ENCODE measurements at places on chromosomes 5 and 9.
A peak's percentile ranks its signal among the peaks of the same experiment; 100 is the strongest.

DNA sequence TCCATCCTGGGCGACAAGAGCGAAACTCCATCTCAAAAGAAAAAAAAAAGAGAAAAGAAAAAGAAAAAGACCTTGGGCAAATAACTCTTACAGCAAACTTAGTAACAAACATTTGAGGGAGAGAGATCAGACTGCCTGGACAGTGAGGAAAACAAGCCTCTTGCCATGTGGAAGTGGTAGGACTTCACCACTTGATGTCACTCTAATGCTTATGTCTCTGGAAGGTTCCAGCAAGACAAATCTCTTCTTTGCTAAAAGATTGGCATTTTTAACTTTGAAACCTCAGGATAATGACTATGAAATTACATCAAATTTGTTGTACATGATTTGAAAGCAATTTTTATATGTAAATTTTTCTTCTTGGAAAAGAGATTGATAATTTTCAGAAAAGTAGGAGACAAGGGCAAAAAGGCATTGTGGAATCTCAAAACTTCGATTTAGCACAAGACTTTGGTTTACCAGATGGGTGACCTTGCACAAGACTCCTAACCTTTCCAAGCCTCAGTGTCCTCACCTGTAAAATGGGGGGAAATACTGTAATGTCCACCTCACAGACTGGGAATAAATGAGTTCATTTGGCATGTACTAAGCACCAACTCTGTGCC lies 5.4 kb downstream of the ACTL7B start:
- H3K27me3 ChIP-seq: no peaks in the 10 kb centered on the region
- no peak overlapping the region for H3K4me3 ChIP-seq
- no peak for DNase-seq

DNA sequence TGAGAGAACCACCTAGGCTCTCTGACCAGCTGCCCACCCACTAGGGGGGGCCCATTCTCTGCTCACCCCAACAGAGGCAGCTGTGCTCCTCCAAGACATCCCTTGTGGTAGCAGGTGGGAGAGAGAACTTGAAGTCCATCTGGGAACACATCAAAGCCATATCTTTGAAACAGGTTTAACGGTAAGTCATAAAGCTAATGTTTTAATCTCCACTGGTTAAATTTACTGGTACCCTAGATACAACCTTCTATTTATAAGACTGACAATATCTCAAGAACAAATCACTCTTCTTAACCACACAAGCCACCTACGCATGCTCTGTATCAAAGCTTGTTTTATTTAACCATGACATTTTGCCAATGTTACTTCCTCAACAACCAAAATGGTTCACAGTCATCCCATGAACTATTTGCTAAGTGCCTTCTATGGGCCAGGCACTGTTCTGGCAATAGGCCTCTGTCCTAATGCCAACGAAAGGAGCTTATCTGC lies 20.4 kb downstream of the AUH start:
- no peaks in the 10 kb centered on the region for H3K27me3 ChIP-seq
- no peaks in the 10 kb centered on the region for H3K36me3 ChIP-seq
- no peak for DNase-seq
- no peak overlapping the region for H3K27ac ChIP-seq
- H3K4me1 ChIP-seq: no peaks in the 10 kb centered on the region

DNA sequence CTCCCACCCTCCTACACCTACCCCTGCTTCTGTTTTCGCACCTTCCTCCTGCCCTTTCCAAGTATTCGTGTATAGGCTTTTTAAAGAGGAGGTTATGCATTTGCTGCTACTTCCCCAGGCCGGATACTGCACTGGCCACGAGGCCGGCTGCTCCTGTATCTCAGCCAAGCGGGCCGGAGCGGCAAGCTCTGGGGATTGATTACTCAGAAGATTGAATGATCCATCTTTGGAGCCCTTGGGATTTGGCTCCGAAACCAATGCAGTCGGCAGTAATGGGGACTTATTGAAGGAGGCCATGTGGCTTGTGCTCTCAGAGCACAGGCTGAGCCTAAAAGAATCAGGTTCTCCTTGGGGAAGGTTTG lies 405.3 kb downstream of the TLE4 start:
- H3K4me1 ChIP-seq: no peaks in the 10 kb centered on the region
- no peak overlapping the region for H3K4me3 ChIP-seq
- H3K36me3 ChIP-seq: no peaks in the 10 kb centered on the region
- DNase-seq: no peak
- no peak overlapping the region for H3K27ac ChIP-seq

GRCh38 chr5:120600639-120601038 lies 136.5 kb downstream of the PRR16 start:
- no peaks in the 10 kb centered on the region for H3K36me3 ChIP-seq
- no peak overlapping the region for H3K4me3 ChIP-seq
- H3K27ac ChIP-seq: no peak overlapping the region
- no peaks in the 10 kb centered on the region for H3K27me3 ChIP-seq
- no peak for DNase-seq

DNA sequence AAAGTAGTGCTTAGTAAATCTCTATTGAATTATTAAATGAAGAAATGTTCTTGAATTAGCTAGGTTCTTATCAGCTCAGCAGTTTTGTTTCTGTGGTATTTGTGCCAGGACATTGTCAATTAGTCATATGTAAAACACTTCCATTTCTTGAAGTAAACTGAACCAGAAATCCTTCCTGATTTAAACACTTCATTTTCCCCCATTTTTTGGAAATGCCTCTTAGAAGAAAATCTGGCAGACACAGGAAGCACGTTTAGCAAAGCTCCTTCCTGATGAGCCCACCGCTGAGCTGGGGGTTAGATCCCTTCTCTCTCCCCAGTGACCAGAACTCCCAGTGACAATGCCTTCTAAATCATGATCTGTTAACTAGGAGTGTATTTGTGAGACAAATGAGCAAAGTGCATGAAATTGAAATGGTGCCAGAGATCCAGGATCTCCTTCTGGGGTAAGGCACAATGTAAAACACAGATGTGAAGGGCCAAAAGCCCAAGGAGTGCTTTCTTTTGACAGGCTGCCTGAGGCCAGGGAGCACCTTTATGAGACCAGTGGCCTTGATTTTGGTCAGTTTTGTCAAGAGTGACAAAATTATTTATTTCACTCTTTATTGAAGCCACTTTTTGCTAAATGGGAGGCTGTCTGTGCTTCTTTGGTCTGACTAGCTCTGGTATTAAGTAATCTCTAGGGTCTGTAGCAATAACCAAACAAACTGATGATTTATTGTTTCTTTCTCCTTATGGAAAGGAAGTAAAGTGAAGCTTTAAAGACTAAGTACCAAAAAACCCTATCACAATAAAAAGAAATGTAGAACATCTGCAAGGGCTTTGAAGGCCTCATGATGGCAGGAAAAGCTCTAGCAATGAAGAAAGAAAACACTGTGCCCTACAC lies 25.5 kb upstream of the RUSC2 start:
- no peaks in the 10 kb centered on the region for H3K27me3 ChIP-seq
- H3K36me3 ChIP-seq: no peaks in the 10 kb centered on the region
- no peak for DNase-seq
- H3K4me1 ChIP-seq: no peaks in the 10 kb centered on the region
- no peak overlapping the region for H3K27ac ChIP-seq

DNA sequence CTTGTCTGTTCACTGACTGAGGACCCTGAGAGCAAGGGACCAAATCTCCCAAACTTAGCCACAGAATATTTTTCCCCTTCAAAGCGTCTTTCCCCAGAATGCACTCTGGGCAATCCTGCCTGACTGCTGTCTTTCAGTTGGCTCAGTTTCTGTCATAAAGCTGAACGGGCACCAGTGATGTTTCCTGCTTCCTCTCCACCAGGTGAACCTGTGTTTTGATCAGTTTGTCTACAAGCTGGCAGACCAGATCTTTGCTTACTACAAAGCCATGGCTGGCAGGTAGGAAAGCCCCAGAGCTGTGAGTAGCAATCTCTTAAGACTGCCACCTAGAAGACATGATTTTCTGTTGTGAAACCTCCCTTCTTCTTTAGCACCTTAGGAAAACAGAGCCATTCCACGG lies 61.8 kb downstream of the CYFIP2 start:
- peaks cover 42% of the 10 kb centered on the region for H3K36me3 ChIP-seq
- no peak for DNase-seq
- no peak overlapping the region for H3K27ac ChIP-seq
- H3K27me3 ChIP-seq: no peaks in the 10 kb centered on the region
- H3K4me1 ChIP-seq: no peaks in the 10 kb centered on the region

DNA sequence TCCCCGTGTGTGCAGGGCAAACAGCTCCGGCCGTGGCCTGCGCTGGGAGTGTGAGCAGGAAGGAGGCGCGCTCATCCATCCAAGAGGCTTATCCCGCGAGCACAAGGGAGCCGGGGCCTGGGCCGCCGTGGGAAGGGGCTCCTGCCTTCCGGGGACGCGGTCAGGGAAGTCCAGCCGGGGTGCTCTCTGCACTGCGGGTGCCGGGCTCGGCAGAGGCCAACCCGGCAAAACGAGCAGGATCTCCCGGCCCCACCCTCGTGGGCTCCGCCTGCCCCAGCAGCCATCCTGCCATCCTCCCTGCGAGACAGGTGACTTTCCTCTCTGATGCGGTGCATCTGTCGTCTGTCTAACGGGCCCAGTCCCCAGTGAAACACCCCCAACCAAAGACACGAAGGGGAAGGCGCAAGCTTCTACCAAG lies 244.2 kb downstream of the AUH start:
- no peak for DNase-seq
- H3K4me1 ChIP-seq: peaks cover 14% of the 10 kb centered on the region
- H3K27ac ChIP-seq: no peak overlapping the region
- no peaks in the 10 kb centered on the region for H3K27me3 ChIP-seq
- no peaks in the 10 kb centered on the region for H3K36me3 ChIP-seq
- H3K4me3 ChIP-seq: peak overlapping the region; percentile 15

All from Peyer's patch (tissue), 4 donors.